Activated CD4-positive, CD25-positive, alpha-beta regulatory T cell treated with anti-CD3 and anti-CD28 coated beads, Interleukin-2, amount 50 U/mL, for 16 hours (primary cell): ENCODE measurements at places on chromosomes 7 and 10.

DNA sequence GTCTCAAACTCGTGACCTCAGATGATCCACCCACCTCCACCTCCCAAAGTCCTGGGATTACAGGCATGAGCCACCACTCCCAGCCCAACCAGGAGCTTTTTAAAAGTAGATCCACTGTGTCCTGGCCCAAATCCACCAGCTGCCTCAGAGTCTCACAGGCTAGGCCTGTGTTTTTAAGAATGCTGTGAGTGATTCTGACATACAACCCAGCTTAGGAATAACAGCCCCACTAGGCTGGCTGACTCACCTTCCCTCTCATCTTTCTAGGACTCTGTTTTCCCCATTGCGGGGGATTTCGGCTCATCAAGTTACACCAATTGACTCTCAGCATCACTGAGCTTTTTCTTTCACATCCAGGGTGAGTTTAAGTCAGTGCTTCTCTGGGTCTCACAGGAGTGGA, 207.6 kb downstream of the SKIDA1 start:
- DNase-seq = no peak

DNA sequence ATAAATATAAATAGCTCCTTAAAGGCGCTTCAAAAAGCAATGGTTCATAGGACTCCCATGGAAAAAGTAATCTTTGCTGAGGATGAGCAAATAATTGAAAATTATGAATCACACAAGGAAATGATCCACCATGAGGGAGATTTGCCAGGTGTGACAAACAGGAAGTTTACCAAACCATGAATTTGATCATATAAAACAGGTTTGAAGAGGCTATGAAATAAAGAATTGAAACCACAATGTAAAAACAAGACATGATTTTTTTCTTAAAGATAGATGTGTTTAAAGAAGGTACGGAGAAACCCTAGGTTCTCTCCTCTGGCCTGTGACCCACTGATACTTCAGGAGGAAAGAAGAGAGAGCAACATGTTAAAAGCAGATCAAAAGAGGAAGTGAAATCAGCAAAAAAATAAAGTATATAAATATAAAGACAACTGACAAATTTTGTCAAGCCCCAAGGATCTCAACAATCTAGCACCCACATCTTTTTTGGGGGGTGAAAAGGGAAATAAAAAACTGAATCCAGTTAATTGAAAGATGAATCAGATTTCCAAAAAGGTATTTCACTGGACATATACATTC, 111.3 kb upstream of the ASAH2 start:
- no peak for DNase-seq

DNA sequence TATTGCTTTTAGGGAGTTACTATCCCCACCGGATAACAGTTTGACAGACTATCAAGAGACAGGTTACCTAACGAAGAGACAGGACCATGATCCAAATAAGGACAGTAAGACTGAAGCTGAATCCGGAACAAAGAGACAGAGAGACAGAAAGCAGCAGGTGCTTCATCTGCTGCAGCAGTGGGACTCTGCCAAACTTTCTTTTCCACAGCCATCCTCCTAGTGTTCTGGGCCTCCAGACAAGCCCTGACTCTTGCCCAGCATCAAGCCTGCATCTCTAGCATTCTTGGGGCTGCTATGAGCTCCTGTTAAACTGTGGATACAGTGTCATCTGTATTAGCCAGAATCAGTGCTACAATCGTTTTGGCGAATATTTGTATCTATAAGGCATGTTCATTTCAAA, 761.7 kb downstream of the GRID1 start:
- DNase-seq = no peak

DNA sequence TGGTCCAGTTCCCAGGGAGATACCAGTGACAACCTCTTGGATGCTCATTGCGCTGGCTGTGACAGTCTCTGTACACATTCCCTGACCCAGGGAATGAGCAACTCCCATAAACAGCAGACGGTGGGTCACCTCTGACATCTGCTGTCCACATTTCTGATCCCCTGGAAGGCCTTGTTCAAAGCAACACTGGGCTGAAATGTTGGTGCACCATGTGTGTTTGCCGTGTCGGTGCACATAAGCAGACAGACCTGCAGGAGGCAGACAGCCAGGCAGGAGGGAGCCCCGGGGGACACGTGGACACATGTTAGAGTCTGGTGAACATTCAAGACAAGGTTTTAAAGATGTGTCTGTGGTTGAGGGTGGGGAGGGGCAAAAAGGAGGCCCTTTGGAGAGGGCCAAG, 254.9 kb downstream of the PLXNA4 start:
- DNase-seq = no peak

- DNase-seq = no peak
These were observed 184.3 kb downstream of the ADRA2A start for GRCh38 chr10:111261081-111261615.

- no peak for DNase-seq
These were observed 676.4 kb upstream of the NRP1 start for GRCh38 chr10:34010891-34011290.

DNA sequence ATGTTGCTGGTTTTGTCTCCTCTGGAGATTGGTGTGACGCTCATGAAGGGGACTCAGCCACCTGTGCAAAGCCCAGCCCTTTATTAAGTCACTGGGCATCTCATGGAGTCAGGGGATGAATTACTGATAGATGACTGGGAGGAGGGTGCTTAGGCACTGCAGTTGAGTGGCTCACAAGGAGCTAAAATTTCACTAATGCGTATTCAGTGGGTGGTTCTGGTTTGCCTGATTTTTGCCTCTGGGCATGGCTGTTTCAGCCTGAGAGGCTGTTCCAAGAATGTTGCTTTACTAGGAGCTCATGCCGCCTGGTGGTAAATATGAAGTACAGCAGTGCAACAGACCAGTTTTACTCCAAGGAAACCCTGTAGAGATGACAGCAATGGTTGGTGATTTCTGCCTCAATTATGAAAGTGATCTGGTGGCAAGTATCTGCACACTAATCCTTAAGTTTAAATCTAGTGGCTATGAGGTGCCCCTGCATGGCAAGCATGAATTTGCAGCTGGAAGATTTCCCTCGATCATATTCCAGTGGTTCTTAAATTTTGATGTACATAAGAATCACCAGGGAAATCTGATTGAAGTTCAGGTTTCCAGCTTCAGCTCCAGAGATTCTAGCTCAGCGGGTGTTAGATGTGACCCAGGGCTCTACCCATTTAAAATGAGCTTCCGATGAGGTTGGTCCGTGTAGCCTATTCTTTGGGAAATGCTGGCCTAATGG, 19.9 kb downstream of the ACTA2 start:
- peak; percentile 16 for DNase-seq

GRCh38 chr7:4331711-4332110, 350.4 kb upstream of the FOXK1 start:
- DNase-seq = no peak

DNA sequence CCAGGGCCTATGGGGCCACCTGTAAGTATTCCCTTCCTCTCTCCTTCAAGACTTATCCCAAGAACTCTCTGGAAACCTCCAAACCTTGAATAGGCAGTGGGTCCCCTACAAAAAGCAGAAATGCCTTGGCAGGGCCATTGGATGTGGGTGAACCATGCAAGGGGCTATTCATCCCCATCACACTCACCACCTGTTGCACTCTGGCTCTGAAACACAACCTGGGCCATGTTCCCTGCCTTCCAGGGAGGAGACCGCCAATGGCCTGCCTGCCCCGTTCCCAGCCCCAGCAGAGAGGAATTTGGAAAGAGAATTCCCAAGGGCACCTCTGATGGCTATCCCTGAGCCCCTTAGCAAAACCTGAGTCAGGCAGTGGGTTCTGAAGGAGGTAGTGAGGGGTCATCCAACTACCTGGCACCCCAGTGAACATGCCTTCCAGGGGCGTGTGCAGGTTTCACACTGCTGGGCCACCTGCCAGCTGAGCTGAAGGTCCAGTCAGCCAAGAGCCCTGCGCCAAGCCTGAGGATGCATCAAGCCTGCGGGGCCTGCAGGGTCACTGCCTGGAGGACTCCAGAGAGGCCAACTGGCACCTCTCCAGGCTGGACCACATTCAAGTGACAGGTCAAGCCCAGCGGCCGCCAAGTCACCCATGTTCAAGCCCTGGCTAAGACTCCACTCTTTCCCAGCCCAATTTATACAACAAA, 101.3 kb downstream of the COL13A1 start:
- DNase-seq = no peak

GRCh38 chr10:21083861-21084260, 186.8 kb upstream of the NEBL start:
- no peak for DNase-seq

GRCh38 chr10:106740071-106740470, 424.4 kb downstream of the SORCS1 start:
- DNase-seq = no peak
